NCI-H187 treated with DMSO at 0.1 percent for 48 hours (cell line): ENCODE measurements at places on chromosomes 7 and 10.

DNA sequence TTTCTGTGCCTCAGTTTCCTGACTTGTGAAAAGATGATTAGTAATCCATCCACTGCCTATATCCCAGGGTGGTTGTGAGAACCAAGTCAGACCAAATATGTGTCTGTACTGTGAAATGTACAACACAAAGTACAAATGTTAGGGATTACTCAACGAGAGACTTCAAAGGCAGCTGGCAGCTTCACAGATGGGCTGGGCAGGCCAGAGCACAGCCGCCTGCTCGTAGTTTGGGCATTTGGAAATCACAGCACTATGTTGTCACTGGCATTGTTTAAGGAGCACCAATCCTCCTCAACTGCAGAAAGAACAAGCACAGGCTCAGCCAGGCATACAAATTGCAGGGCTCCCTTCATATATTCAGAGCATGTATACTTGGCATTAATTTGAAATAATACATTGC, 64.5 kb upstream of the C10orf90 start:
- DNase-seq, result no peak

GRCh38 chr7:72438491-72438890, 26.4 kb upstream of the CALN1 start:
- DNase-seq, result no peak

GRCh38 chr10:85168243-85168642, 839.9 kb downstream of the CCSER2 start:
- DNase-seq, result no peak

GRCh38 chr10:133359554-133359971, 1.7 kb upstream of the FUOM start:
- DNase-seq, result no peak

GRCh38 chr10:96366508-96366907, 7.7 kb upstream of the OPALIN start:
- no peak for DNase-seq

DNA sequence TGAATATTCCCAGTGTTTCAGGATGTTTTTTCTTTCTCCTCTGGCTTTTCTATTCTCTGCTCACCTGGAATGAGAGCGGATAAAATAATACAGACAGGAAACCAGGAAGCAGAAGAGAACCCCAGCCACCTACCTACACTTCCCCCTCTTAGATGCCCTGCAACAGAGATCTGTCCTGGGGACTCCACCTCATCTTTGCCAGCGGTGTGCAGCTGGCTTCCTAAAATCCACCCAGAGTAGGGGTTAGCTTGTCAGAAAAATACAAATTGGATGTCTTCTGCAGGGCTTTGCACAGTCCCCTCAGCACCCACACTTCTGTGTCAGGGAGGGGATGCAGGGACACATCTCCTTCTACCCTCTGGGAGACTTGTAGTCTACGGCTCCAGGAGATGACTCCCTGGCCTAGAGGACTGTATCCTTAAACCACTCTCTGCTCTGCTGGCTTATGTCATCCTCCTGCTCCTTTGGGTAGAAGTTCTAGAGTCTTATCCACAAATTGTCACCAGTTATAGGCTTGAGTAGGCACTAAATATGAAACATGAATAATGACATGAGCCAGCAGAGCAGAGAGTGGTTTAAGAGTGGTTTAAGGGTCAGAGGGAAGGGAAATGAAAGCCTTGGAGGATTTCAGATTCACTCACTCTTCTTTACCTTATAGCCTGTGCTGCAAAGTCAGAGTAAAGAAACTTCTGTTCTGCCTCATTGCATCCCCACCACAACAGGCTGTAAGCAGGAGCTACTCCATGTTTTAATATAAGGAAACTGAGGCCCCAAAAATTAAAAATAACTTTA, 749.4 kb downstream of the AUTS2 start:
- no peak for DNase-seq

- no peak for DNase-seq
Measured at GRCh38 chr7:66186991-66187390, 18.1 kb upstream of the TPST1 start.

- no peak for DNase-seq
Measured at GRCh38 chr10:44242826-44243225, 142.1 kb downstream of the CXCL12 start.

GRCh38 chr7:22150221-22150620, 204.5 kb upstream of the CDCA7L start:
- no peak for DNase-seq

GRCh38 chr7:28748933-28749584, 209.1 kb downstream of the TRIL start:
- DNase-seq, result no peak

DNA sequence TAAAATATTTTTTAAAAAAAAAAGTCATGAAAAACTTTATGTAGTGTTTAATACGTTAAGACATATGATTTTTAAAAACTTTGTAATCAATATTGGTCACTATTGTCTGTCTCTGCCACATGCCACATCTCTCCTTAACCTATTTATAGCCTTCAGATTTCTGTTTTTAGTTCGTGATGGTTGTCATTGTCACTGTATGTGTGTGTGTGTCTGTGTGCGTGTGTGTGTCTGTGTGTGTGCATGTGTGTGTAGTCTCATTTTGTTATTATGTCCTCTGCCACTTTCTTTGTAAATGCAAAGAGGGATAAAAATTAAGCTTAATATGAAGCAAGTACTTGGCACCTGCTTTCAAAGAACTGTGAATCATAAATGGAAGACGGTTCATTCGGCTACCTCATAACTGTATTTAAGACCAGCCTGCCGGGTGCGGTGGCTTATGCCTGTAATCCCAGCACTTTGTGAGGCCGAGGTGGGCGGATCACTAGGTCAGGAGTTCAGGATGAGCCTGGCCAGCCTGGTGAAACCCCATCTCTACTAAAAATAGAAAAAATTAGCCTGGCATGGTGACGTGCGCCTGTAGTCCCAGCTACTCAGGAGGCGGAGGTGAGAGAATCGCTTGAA, 354.0 kb downstream of the ARL4A start:
- no peak for DNase-seq

DNA sequence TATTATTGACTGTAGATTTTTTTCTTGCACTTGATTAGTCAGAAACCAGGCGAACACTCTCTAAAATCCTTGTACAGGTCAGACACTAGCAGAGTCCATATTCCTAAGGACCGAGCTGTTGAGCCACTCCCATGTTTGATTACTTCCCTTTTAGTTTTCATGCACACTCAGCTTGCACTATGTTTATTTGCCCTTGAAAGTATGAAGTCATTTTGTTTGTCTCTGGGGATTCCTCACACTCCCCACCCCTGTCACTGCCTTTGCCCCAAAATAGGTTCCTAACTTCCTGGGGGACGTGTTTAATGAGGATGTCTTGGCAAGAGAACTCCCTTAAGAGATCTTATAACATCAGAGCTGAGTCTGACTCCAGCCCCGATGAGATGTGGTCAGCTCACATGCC, 182.1 kb downstream of the EVX1 start:
- DNase-seq, result no peak

DNA sequence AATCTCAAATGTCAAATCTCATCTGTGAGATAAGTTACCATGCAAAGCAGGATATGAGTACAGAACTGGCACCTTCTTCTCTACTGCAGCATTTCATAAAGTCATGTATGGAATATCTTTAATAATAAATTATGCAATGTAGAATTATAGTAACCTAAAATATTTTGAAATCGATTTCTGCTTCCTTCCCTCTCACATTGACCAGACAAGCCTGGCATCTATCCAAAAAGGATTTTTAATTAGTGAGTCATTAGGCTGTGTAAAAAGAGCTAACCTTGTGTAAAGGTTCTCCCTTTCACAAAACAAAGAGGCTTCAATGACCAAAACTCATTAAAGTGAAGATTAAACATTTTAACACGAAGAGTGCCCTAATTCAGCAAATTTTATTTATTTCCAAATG, 48.8 kb upstream of the EXOC6 start:
- no peak for DNase-seq

GRCh38 chr10:103696411-103697145, 158.8 kb downstream of the SH3PXD2A start:
- no peak for DNase-seq

DNA sequence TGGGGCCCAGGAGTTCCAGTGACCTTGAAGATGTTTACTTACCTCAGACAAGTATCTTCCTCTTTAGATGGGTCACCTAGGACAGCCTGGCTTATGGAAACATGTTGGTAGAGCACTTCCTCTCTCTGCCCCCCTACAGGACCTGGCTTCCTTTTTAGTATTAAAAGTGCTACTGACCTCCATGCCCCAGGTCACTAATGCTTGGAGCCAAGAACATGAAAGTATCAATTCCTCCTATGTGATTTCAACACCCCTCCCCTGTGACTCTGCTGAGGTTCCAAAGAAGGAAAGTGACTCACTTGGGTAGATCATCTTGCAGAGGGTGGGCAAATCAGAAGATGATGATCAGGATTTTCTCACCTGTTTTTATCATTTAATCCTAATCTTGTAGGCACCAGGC, 125.3 kb upstream of the CCDC6 start:
- DNase-seq, result no peak

- DNase-seq, result no peak
Measured at GRCh38 chr10:72049969-72050781, 38.2 kb downstream of the SPOCK2 start.

GRCh38 chr10:53315709-53316108, 543.1 kb upstream of the MBL2 start:
- DNase-seq, result no peak

- peak; percentile 19 for DNase-seq
Measured at GRCh38 chr7:44797329-44798258, 1.1 kb downstream of the PPIA start.

DNA sequence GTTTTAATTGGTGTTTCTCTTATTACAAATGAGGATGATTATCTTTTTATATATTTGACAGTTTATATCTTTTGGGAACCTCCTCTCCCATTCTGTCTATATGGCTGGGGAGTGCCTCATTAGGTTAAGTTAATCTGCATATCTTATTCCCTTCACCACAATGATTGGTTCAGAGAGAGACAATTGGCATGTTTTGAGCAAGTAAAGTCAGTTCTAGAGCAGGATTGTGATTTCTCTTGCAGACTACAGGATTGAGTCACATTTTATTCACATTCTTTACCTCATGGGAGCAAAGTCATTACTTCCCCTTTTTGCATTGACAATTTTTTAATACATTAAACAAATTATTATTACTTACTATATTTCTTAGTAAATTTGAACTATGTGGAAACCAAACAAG, 345.6 kb downstream of the MDFIC start:
- no peak for DNase-seq

GRCh38 chr7:12814828-12815227, 127.4 kb downstream of the ARL4A start:
- no peak for DNase-seq

DNA sequence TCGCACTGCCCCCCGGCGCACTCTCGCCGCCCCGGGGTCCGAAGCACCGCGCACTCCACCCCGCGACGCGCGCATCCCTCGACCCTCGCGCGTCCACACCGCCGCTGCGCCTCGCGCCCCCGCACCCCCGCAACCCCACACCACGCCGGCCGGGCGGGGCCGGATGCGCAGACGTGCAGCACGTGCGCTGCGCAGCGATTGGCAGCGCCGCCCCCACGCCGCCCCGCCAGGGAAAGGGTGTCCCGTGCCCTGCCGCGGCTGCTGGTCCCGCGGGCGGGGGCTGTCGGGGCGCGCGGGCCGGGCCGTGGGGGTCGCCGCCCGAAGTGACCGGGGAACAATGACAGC, 53.7 kb upstream of the KDM7A start:
- no peak for DNase-seq

- DNase-seq, result no peak
Measured at GRCh38 chr7:24972166-24972477, 7.9 kb downstream of the OSBPL3 start.

DNA sequence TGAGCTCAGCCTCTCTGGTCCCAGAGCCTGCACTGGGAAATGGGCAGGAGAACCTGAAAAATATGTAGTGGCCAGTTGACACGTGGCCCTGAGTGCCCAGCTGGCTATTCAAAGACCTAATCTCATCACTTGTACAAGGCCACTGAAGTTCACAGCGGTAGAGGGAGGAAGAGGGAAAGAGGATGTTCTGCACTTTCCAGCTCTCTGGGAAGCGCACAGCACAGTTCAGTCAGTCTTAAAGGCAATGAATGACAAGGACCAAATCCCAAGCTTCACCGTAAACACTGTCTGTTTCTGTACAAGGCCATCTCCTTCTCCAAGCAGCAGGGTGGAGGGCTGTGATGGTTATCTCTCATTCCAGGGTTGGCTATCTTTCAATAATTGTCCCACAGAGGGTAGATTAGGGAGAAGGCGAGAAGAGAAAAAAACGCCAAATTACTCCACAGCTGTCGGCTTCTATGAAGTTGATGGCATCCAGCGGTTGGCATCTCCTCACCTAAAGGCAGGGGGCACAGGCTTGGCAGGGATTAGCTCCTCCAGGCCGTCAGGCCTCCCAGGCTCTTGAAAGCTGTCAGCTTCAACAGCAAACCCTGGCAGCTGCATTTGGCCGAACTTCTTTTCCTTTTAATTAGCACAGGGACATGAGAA, 10.6 kb downstream of the SFMBT2 start:
- no peak for DNase-seq

DNA sequence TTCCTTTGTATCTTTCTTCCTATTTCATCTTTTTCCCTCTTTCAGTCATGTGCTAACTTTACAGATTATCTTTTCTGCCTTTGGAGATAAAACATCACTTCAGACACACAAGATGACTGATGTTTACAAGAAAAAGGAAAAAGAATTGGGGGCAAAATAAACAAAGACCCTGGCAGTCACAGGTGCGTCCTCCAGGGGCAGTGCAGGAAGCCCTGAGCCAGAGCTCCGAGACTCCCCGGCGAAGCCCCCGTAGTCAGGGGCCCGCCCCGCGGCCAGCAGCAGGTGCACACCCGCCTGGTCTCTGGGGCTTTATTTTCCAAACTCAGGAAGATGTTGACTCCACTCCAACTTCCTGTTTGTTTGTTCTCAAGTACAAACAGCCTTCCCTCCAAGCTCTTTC, 10.2 kb downstream of the STK32C start:
- DNase-seq, result no peak

GRCh38 chr10:75245354-75246250, 9.8 kb upstream of the COMTD1 start:
- no peak for DNase-seq

- DNase-seq, result no peak
Measured at GRCh38 chr10:61964949-61965702, 63.6 kb downstream of the ARID5B start.

GRCh38 chr10:77244746-77245145, 392.9 kb downstream of the KCNMA1 start:
- DNase-seq, result no peak

- DNase-seq, result no peak
Measured at GRCh38 chr10:93181271-93182048, 107.8 kb downstream of the CYP26A1 start.

DNA sequence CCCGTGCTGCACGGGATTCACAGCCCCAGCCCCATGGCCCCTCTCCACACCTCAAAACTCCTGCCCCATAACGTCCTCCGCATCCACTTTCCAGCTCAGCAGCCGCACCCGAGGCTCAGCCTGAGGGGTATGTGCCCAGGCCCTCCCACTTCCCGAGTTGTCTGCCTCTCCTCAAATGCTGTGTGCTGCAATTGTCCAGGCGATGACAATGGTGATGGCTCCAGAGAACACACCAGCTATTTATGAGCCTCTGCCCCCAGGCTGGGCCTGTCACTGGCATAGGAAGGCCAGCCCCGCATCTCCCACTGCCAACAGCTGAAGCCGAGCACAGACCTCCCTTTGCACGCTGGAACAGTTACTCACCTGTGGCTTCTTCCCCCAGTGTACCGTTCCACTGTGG, 2.4 kb upstream of the LDB3 start:
- DNase-seq, result no peak
